Suppressor macrophage treated with lipopolysaccharide for 1 hour (primary cell): ENCODE measurements at places on chromosomes 11 and 22.

GRCh38 chr11:115627666-115628460 lies 123.6 kb upstream of the CADM1 start:
- DNase-seq, result no peak

GRCh38 chr22:35528927-35529326 lies 11.7 kb upstream of the RASD2 start:
- DNase-seq, result peak; percentile 18

GRCh38 chr11:2837096-2837601 lies 48.4 kb downstream of the CDKN1C start:
- DNase-seq, result peak; percentile 39

DNA sequence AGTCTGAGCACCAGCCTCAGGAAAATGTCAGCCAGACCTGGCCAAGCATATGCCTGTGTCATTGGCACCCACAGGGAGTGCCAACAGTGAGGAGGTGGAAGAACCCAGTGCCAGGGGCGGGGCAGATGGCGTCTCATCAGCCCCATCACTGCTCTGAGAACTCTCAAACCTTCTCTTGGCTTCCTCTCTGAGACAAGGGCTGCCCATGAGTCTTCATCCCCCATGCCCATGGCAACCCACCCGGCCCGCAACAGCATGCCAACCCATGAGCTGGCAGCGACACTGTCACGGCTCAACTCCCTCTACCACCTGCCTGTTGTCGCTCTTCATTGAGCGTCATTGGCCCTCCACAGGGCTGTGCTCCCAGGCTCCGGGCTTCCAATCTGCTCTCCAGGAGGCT lies 340.5 kb downstream of the BUD13 start:
- no peak for DNase-seq

GRCh38 chr11:67030976-67031375 lies 8.0 kb downstream of the SYT12 start:
- no peak for DNase-seq

GRCh38 chr11:16280256-16280682 lies 76.1 kb downstream of the SOX6 start:
- no peak for DNase-seq

- no peak for DNase-seq
Measured at GRCh38 chr11:132447761-132448160, 1077.3 kb downstream of the NTM start.

- DNase-seq, result no peak
Measured at GRCh38 chr22:19799322-19800190, 39.0 kb downstream of the TBX1 start.

DNA sequence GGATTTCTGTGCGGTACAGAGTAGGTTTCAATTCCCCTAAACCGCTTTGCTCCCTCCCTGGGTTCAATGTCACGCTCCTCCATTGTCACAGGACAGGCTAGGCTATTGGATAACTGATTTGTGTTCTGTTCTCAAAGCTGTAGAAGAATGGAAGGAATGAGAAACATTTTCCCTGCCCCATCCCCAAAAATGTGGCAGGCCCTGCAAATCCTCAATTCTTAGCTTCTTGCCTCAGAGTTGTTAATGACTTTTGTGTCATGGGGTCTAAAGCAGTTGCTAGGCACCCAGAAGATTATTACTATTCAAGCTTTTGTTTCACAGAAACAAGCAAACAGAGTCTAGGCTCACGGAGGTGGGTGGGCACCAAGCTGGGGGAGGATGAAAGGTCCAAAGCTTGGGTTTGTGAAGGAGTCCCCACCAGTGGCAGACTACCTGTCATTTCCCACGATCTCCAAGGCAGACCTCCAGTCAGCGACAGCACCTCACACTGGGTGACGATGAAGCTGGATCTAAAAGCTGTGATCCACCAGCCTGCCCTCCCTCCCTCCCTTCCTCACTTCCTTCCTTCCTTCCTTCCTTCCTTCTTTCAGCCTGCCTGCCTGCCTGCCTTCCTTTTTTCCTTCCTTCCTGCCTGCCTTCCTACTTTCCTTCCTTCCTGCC lies 1080.2 kb downstream of the OPCML start:
- no peak for DNase-seq

- no peak for DNase-seq
Measured at GRCh38 chr11:86787656-86788055, 12.7 kb upstream of the PRSS23 start.

GRCh38 chr11:69411257-69411924 lies 70.1 kb upstream of the LINC01488 start:
- DNase-seq, result no peak

DNA sequence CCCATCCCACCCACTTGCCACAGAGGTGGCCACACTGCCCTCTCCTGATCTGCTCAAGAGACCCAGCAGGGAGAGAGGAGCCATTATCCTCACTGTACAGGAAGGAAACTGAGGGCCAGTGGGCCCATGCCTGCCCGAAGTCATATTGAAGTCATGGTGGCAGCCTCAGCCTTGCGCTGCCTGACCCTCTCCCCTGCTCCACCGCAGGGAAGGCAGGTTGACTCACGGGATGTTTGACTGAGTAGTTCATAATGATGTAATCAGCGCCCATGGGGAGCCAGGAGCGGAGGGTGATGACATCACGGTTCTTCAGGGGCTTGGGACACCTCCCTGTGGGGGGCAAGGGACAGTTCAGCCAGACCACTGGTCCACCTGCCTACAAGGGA lies 6.1 kb upstream of the ARAP1 start:
- peak; percentile 67 for DNase-seq

DNA sequence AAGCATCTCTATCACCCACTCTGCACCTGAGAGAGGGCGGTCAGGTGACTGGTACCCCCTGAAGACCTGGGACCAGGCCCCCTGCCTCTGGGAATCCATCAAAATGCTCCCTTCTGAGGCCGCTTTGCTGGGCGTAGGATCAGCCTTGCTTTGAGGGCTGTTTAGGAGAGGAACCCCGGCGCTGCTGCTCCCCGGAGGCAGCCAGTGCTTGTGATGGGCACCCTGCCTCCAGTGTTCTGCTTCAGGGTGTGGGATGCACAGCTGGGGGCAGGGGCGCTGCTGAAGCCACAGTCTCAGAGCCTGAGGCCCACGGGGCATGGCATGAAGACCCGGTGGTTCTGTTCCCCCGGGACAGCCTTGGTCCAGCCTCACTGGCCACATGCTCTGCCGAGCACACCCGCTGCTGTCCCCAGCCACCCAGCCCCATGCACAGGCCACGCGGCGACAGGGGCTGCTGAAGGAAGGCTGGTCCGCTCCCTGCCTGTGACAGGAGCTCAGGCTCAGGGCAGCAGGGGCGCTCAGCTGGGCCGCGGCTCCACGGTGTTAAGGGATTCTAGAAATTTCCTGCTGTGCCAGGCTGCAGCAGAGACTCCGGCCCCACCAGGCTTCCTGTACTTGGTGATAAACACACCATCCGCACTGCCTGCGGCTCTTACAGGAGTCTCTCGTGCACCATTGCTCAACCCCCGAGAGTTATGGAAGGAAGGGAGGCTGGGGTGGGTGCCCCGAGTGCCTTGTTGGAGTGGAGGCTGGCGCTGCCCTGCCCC lies 91.0 kb downstream of the KCNQ1 start:
- DNase-seq, result no peak

DNA sequence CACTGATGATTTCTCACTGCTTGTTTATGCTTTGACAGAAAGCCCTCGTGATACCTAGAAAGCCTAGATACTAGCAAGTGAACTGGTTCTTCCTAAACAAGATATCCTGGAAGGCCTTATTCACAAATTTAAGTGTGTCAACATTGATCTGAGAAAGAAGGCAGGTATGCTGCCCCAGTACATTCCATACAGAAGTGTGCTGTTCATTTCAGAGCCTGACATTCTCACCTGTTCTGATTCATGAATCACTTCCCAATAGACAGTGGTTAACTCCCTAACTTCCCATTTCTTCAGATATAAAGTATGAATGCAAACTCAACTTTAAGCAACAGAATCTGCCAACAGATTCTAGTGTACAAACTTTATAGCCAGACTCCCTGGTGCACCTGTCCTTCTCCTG lies 15.5 kb upstream of the RASSF10 start:
- no peak for DNase-seq

DNA sequence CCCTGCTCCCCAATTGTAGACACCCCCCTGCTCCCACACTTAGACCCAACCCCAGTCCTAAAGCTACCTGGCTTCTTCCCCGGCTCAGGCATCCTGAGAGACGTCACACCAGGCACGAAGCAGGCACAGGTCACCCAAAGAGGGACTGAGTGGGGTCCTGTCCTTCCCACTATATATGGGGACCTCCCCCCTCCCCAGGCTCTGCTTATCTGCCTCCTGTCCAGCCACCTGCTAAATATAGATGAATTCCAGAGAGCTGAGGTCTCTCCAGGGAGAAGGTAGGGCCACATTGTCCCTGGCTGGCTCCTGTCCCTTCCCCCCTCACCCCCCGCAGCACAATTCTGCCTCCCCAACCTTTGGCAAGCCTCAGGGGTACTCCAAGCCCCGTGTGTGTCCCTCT lies at the start of gene MYBPC3:
MYBPC3 (minus strand) TSS at position 147 of the 400 bp plus-strand sequence; CDS start at position 92, 55 bp downstream.
- no peak for DNase-seq

- DNase-seq, result peak; percentile 99
Measured at GRCh38 chr11:35030716-35031213, 108.2 kb upstream of the CD44 start.

DNA sequence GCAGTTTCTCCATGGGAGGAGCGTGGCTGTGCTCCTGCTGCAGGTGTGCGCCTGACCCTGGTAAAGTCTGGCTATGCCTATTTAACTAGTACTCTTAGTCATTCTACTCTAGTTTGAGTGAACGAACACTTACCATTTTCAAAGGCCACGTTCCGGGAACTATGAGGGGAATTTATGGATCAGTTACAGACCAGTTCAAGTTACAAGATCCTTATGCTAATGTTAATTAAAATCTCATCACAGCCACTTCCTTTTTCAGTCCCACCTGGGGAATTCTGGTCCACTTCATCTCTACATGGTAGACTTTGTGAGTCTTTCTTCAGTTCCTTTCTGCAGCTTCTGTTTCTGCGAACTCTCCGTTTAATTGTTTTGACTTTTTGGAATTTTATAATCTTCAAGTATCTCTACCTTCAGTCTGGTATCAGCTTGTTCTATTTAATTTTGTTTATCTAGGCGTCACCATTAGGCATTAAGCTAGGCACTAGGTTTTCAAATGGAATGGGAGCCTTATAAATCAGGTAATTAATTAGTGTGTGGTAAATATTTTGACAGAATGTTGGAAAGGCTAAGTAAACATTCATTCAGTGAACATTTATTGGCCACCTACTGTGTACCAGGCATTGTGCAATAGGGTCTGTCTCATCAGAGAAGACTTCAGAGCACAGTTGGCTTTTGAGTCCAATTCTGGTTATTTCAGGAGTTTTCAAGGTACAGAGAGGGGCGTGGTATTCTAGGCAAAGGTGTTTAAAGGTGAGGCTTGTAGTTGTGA lies 78.9 kb downstream of the GRK3 start:
- DNase-seq, result no peak

DNA sequence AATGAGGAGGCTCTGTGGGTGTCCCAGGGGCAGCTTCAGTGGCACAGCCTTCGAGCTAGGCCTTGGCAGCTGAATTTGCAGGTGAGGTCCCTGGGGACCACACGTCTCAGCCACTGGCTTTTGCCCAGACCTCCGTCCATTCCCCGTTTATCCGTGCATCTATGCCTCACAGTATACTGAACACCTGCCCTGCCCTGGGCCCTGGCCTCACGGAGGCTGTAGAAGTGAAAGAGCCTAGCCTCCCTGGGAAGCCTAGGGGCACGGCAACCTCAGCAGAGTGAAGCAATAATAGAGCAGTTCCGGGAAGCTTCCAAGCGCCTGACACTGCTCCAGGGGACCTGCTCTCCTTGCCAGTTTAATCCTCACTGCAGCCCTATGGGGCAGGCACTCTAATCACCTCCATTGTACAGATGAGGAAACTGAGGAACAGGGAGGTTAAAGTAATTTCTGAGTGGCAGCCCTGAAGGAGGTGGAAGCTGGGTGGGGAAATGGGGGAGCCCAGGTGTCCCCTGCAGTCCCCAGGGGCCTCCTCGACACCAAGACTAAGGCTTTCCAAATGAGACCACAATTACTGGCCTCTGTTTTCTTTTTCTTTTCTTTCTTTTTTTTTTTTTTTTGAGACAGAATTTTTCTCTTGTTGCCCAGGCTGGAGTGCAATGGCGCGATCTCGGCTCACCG lies 2.7 kb upstream of the NFAM1 start:
- no peak for DNase-seq

- no peak for DNase-seq
Measured at GRCh38 chr22:40273319-40273718, 73.0 kb upstream of the ADSL start.

GRCh38 chr22:21568347-21569075 lies 997 bp downstream of the UBE2L3 start:
- DNase-seq, result peak; percentile 59

- no peak for DNase-seq
Measured at GRCh38 chr11:45930951-45931570, 8.6 kb downstream of the LARGE2 start.

- no peak for DNase-seq
Measured at GRCh38 chr11:121961321-121961801, 154.7 kb downstream of the BLID start.

DNA sequence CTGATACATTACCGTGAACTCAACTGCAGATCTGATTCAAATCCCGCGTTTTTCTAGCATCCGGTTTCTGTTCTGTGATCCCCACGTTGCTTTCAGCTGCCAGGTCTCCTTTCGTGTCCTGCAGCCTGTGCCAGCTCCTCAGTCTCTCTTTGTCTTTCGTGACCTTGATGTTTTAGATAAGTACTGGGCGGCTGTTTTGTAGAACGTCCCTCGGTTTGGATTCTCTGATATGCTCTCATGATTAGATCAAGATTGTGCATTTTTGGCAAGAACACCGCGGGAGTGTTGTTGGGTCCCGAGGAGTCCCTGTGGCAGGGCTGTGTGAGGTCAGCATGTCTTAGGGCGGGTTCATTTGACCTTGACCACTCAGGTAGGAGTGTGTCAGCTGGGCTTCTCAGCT lies 38.6 kb downstream of the KCNQ1 start:
- DNase-seq, result no peak

- no peak for DNase-seq
Measured at GRCh38 chr11:69669486-69669885, 5.7 kb downstream of the LTO1 start.

DNA sequence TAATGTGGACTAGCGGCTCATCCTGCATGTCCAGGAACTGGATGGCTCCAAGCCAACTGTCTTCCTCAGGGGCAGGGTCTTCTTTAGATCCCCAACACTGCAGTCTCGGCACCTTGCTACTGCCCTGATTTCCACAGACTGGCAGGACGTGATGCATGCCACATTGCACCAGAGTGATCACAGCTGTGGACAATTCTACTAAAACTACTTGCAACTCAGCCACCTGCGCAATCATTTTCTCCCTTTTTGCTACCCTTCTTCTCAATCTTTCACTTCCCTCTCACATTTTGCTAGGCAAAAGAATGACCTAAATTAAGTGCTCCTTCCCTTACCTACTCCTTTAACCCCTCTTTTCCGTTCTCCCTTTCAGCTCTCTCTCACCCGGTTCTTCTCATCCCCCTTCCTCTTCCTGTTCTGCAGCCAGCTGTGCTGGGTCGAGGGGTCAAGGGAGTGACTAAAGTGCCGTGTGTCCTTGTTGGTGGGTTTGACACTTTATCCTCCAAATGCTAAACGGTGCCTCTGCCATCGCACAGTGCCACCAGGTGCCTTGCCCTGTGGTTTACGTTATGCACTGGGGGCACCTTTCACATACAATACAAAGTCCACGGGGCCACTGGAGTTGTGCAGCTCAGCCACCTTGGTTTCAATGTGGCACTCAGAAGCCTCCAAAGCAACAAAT lies 11.5 kb upstream of the PEX26 start:
- no peak for DNase-seq

GRCh38 chr11:115390441-115390840 lies 113.8 kb downstream of the CADM1 start:
- DNase-seq, result no peak
